ENCODE measurements at places on chromosomes 1 and 21.

GRCh38 chr1:152907686-152908601 lies at the start of gene IVL:
Gene IVL, plus strand, starts transcription at chr1:152908546. Its CDS starts 1,252 bp downstream, at chr1:152909798.
- no peak for DNase-seq

DNA sequence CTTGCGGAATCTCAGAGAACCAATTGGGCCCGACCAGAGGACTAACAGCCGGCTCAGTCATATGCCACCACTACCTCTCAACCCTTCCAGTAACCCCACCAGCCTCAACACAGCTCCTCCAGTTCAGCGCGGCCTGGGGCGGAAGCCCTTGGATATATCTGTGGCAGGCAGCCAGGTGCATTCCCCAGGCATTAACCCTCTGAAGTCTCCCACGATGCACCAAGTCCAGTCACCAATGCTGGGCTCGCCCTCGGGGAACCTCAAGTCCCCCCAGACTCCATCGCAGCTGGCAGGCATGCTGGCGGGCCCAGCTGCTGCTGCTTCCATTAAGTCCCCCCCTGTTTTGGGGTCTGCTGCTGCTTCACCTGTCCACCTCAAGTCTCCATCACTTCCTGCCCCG lies 49.8 kb downstream of the ACP6 start:
- no peak for DNase-seq

GRCh38 chr1:170402476-170403311 lies 129.3 kb upstream of the GORAB start:
- no peak for DNase-seq

- no peak for DNase-seq
These were observed 63.6 kb downstream of the NGF start for GRCh38 chr1:115274467-115274866.

- no peak for DNase-seq
These were observed 2.3 kb upstream of the MXRA8 start for GRCh38 chr1:1360506-1361169.

DNA sequence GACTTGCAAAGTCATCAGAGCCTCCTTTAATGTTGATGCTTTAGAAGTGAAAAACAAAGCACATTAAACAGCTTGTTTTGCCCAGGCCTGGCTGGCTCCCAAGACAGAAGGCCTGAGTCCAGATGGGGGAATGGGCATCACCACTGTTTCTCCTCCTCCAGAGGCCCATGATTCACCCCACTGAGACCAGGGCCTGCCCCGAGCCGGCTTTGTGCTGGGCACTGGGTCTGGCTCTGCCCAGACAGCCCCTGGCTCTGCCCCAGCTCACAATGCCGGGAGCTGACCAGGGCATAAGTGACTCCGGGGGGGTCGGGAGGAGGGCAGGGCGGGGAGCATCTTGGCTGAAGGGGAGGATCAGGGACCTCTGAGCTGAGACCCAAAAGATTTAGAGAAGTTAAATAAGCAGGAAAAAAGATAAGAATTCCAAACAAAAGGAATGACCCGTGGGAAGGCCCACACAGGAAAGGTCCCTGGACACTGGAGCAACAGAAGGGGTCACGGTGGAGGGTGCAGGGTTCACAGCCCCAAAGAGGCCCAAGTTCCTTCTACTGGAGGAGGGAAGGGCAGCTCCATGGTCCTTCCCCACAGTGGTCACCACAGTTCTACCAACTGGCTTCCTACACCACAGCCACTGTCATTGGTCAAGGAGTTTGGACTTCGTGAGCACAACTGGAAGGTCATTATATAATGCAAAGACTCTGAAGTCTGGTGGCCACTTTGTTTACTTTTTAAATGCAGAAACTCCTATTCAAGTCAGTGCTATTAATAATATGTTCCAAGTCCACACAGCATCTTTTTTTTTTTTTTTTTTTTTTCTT lies 5.5 kb downstream of the C2CD2 start:
- DNase-seq: no peak

- DNase-seq: no peak
These were observed 9.7 kb downstream of the BRDT start for GRCh38 chr1:91958926-91959325.

GRCh38 chr1:164718821-164719220 lies 159.8 kb downstream of the PBX1 start:
- DNase-seq: no peak

GRCh38 chr1:226691247-226691646 lies 47.8 kb downstream of the ITPKB start:
- DNase-seq: peak; percentile 63

DNA sequence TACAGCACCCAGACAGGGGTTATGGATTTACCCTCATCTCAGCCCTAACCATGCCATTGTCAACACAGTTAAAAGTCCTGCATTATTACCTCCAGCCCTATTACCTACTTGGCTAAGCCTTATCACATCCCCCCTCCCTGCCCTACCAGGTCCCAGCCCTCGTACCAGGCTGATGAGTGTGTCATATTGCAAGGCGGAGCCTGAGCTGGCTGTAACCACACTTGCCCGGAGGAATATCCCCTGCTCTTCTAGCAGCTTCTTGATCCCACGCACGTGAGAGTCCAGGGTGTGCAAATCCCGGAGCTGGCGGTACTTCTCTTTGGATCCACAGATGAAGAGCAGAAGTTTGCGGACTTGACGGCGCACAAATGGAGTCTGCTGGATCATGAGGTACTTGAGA lies 87.4 kb downstream of the UBR4 start:
- no peak for DNase-seq

DNA sequence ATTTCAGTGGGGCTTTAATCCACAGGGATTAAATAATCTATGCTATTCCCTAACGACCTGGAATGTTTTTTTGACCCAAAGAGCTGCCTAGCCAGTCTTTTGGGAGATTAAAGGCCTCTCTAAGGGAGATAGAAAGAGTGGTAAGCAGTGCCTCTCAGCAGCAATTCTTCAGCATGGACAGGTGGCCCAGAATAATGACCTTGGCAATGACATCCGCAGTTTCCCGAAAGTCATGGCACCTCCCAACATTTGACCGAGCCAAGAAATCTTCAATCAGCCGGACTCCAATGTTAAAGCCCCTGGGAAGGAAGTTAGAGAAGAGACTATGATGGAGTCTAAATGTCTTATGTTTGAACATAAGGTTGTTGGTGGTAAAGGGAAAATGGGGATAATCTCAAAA lies 9.8 kb downstream of the TRAPPC3 start:
- no peak for DNase-seq

DNA sequence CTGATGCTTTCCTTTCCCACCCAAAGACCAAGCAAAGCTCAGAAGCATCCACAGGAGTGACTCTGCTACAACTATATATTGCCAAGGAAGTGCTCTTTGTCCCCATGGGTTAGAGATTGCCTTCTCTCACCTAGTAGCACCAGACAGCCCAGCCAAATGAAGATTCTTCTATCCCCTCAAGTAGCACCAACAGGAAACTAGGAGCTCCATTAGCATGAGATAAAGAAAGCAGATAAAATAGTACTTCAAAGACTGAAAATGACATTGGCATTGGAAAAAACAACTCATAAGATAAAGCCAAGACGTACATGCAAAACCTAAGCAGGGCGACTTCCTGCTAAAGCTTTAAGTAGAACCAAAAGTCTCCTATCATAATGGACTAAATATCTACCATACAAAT lies 871.5 kb downstream of the AMY1C start:
- DNase-seq: no peak

DNA sequence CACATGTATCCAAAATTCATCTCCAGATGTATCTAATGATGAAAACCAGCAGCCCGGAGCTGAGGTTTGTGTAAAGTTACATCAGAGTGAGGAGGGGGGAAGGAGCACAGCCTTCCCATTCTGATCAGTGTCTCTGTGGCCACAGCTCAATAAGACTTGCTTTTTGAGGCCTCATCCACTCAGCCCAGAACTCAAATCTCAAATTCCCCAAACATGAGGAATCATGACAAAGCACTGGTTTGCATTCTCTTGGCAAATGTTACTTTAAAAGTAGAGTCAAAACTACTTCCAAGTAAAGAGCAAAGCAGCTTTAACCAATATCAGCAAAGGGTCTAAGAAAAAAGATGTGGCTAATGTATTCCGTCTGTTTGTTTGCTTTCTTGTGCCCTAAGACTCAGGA lies 30.9 kb downstream of the CCN1 start:
- DNase-seq: no peak

- no peak for DNase-seq
These were observed 64.6 kb upstream of the AK4 start for GRCh38 chr1:65083263-65083896.

DNA sequence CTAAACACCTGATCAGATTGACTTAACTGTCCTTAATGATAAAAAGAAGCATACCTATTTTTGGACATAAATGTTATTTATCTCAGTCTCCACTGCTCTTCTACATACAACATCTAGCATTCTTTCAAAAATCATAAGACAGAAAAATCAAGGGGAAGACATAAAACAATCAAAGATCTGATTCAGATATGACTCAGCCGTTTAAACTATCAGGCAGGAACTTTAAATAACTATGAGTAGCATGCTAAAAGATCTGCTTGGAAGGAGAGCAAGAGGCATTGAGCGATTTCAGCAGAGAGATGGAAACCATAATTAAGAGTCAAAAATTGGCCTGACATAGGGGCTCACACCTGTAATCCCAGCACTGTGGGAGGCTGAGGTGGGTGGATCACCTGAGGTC lies 27.2 kb upstream of the SLC22A15 start:
- DNase-seq: no peak

GRCh38 chr1:27885114-27885528 lies 12.8 kb downstream of the THEMIS2 start:
- DNase-seq: peak; percentile 24

GRCh38 chr1:172585861-172586260 lies 52.9 kb downstream of the SUCO start:
- no peak for DNase-seq

GRCh38 chr1:6094801-6095505 lies 49.3 kb downstream of the KCNAB2 start:
- DNase-seq: no peak

DNA sequence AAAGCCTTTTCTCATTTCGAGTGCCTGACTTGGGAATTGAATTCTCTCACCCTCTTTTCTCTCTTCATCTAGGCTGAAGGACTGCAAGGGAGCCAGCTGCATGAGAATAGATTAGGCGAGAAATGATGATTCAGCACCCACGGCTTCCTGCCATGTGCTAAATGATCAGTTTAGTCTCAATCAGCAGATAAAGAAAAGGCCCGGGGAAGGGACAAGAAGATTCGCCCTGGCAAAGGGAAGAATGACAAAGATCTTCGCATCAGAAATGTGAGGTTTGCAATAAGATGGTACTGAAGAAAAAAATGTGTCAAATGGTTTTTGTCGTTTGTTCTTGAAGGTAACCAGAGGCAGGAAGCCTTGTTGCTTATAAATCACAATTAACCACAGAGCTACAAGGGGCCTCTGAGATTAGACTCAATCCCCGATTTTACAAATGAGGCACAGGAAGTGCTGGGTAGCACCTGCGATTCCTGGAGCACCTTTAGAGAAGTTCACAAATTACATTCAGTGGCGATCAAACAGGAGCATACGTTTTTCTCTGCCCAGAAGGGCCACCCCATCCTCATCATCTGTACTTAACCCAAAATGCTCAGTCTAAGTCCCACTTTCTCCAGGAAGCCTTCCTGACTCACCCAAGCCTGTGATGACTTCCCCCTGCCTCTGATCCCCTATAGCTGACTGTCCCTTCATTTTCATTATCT lies 183.4 kb downstream of the ZNF281 start:
- DNase-seq: no peak

DNA sequence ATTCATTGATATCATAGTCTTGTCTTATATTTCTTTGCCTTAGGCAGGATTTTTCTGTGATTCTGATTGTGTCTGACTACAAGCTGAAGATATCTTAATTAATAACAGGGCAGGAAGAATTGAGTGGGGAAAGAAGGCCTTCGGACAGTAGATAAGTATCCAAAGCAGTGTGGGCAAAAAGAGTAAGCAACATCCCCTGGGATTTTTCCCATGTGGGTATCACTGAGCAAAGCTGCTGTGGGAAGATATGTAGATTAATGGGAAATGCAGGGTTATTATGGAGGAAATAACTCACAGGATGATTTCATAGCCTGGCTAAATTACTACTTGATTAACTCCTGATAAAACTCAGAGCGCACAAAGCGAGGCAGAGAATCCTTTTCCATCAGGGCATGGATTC lies 55.7 kb downstream of the RGS5 start:
- DNase-seq: no peak

DNA sequence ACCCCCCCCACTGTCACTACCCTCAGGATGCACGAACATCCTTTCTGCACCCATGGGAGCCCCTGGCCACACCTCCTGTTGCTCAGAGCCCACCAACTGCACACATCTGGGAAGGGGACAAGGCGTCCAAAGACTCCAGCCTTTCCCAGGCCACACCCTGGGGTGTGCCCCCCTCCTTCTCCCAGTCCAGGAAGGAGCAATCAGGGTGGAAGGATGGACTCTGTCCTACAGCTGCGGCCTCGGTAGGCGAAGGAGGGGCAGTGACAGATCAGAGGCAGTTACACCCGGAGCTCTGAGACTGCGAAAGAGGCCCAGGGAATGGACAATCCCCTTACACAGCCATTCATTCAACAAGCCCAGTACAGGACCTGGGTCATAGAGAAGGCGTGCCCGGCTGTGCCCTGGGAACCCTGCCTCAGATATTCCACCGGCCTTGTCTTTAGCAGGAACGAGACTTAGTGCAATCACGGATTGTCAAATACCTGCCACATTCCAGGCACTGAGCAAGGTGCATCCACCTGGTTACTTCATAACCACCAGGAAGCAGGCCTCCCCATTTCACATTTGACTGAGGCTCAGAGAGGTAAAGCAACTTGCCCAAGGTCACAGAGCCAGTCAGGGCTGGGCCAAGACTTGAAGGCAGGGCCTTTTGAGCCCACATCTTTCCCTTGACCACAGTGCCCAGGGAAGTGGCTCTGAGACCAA lies 9.4 kb downstream of the HSPG2 start:
- DNase-seq: no peak

DNA sequence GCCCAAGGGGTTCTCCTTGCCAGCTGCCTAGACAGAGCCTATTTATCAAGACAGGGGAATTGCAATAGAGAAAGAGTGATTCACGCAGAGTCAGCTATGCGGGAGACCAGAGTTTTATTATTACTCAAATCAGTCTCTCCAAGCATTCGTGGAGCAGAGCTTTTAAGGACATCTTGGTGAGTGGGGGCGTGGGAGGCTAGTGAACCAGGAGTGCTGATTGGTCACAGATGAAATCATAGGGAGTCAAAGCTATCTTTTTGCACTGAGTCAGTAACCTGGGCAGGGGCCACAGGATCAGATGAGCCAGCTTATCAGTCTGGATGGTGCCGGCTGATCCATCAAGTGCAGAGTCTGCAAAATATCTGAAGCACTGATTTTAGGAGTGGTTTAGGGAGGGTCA lies 64.8 kb upstream of the MRPS6 start:
- DNase-seq: no peak

Measured in CD4-positive, alpha-beta T cell treated with Interleukin-4 for 1 hour (primary cell).